ENCODE measurements at places on chromosomes 3 and 15.

- no peak for DNase-seq
Observed at GRCh38 chr3:14480207-14481017, 59.7 kb downstream of the GRIP2 start.

DNA sequence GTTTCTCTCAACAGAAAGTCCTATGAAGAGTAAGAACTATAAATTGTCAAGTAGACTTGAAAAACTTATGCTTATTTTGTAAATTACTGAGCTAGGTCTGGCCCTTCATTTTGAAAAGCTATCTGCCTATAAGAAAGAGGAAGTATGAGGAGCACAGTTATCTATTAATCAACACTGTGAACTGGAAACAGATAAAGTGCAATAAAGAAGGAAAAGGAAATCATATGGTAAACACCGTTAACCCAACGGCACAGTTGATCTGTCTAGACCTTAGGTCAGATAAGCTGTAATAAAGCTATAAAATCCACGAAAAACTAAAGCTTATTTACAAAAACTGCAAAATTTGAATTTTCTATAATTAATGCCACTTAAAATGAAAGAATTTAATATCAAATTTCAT is 242.5 kb downstream of the ZBTB20 start:
- no peak for DNase-seq

- DNase-seq, result no peak
Observed at GRCh38 chr3:118991775-118992174, 42.9 kb downstream of the IGSF11 start.

GRCh38 chr3:64176461-64176996 is 48.7 kb downstream of the PRICKLE2 start:
- no peak for DNase-seq

DNA sequence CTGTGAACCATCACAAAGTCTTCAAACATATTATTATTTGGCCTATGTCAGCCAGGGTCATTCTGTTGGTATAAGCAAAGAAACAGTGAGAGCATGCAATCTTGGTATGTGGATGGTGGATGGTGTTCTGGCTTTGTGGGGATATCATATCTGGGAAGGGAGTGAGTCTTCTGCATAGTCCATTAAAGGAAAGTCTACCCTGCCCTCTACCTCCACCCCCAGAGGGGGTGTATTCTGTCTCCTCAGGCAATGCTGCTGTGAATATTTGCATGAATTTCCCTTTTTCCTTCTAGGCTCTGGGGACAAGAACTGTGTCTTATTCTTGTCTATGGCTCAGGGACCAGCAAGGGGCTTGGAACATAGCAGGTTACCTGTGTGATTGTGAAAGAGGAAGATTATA is 495.8 kb downstream of the PDCD6IP start:
- no peak for DNase-seq

- no peak for DNase-seq
Observed at GRCh38 chr15:80434926-80435720, 30.9 kb downstream of the ARNT2 start.

DNA sequence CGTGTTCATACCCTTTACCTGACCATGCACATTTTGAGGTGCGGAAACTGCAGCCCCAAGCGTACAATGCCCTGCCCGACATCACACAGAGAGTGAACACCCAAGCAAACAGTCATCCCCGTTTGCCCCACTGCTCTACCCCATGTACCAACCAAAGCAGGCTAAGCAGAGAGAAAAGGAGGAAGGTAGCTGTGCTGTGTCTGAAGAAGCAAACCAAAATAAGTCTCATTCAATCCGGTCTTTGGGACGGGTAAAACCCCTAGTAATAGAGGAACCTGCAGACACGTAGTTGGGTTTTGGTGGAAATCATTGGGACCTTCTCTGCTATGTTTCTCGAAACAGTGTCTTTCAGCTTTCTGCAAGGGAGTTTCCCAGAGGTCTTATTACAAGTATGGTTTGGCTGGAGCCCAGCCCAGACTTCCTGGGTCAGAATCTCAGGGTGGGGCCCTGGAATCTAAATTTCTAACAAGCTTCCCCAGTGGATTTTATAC is 164.6 kb upstream of the HES1 start:
- DNase-seq, result no peak

Data from CD4-positive, alpha-beta T cell (primary cell).